ENCODE measurements at places on chromosomes 7 and 10.

- DNase-seq, result no peak
Observed at GRCh38 chr10:63527401-63527800, 6.2 kb downstream of the REEP3 start.

GRCh38 chr7:50679218-50680007, 103.3 kb downstream of the GRB10 start:
- DNase-seq, result no peak

DNA sequence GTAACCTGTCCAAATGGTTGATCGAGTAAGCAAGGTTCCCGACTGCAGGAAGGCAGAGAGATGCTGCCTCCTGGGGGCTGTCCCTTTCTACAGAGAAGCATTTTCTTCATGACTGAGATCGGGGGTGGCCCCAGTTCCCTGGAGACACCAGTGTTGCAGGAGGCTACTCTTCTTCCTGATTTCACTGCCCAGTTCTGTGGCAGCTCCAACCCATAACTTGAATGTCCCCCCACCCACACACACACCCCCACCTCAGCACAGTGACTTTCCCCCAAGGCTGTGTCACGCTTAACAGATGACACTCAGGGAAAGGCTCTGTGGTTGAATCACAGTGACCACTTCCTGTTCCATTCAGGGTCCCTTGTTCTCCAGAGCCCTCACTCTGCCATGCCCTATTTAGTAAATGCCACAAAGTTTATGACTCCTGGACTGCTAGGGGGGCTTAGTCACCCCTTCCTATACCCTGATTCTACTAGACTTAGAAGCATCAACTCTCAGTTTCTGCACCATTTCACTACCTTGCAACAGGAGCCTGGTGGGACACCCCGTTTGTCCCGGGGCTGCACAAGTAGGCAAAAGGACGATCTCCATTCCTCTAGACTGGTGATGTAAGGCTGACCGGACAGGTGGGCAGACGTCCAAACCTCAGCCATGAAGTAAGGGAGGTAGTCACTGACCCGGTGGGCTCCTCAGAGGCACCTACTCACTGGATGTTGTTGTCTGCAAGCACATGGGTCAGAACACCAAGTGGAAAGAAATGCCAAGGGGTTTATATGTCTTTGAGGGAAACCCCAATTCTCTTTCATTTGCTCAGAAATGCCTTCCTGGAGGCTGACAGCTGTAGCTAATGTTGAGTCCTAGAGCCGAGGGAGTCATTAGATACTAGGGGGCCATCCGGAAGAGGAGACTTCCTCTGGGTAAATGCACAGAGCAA, 31.3 kb upstream of the SMC3 start:
- peak; percentile 30 for DNase-seq

- DNase-seq, result no peak
Observed at GRCh38 chr10:201328-201771, 66.1 kb downstream of the ZMYND11 start.

DNA sequence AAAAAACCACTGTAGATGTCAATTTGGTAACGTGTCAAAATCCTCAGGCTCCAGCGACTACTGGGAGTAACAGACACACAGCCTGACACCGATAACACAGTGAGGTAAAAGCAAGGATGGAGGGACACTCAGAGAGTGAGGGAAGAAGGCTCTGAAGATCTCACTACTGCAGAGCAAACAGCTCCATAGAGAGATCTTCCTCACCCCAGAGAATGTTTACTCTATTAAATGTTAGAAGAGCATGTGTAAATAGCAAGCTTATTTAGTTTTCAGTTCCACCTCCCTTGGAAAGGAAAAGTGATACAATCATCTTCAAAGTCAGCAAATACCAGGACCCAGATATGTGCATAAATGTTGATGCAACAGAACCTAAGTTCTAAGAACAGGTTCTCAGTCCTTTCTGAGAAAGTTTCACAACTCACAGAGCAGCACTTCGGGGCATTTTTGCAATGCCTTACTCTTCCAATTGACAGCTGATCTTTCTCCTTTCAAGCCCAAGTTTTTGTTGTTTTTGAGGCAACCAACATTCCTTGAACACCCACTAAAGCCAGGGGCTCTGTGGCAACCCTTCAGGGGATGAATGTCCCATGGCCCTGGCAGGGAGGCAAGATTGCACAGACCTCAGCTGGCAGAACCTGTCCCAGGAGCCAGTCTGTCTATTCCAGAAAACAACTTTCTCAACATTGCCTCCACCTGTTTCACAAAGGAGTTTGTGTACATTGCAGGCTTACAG, 177.4 kb downstream of the SFMBT2 start:
- DNase-seq, result no peak
